ENCODE measurements at places on chromosomes 6 and 20.

- peak; percentile 59 for DNase-seq
These were observed 7.9 kb downstream of the COL9A3 start for GRCh38 chr20:62824476-62825332.

DNA sequence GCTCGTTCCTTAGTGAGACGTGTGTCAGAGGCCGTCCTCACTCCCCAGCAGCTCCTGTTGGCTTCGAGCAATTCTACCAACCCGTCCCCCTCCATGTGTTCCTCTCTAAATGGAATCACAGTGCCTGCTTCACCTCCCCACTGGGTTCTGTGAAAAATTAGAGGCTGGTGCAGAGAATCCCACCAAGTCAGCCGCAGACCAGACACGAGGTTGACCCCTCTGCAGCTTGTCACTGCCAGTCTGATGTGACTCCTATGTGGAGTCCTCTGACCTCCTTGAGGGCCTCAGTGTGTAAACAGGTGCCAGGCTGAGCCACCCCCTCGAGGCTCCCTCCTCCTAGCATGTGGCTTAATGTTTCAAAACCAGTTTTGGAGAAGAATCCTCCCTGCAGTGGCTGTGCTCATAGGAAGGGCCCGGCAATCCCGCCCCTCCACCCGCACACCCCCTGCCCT is 12.6 kb upstream of the IRF4 start:
- no peak for DNase-seq

- DNase-seq: no peak
These were observed 358.5 kb upstream of the RUNX2 start for GRCh38 chr6:44969446-44970185.

GRCh38 chr20:49477200-49477599 is 5.3 kb downstream of the KCNB1 start:
- DNase-seq: no peak

Data from GM12865 (cell line).